ENCODE measurements at places on chromosomes 7 and 10.

DNA sequence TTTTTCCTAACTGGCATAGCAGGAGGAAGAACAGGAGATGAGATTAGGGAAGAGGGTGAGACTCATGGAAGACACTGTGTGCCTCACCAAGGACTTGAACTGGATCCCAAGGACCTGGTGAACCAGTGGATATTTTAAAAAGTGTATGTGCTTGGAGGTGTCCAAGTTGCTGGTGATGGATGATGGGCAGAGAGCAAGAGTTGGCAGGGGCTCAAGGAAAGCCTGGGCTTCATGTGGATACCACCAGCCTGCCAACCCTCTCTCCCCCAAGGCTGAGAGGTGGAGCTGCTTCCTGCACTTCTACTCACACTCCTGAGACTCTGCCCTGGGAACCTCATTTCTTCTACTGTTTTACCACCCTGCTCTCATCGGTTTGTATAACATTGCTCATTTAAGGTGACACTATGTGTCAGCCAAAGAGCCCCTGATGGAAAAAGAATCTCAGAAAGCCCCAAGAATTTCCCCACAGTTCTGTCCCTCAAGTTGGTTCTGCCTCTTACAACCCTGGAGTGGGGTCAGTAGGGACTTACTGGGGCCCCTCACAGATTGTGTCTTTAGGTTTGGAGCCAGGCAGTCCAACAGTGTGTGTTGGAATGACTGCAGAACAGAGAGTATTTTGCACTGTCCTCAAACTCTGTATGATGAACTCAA is 56.2 kb upstream of the PDCD4 start:
- no peak for DNase-seq

- peak; percentile 52 for DNase-seq
These were observed 1.0 kb upstream of the PLXDC2 start for GRCh38 chr10:19815036-19815730.

- peak; percentile 39 for DNase-seq
These were observed 7.0 kb downstream of the NAT16 start for GRCh38 chr7:101172854-101173751.

GRCh38 chr7:158125091-158125490 is 462.5 kb downstream of the PTPRN2 start:
- no peak for DNase-seq

GRCh38 chr7:39304668-39305405 is 261.4 kb upstream of the YAE1 start:
- DNase-seq = no peak

- DNase-seq = no peak
These were observed 116.8 kb downstream of the ABLIM1 start for GRCh38 chr10:114541081-114541796.

DNA sequence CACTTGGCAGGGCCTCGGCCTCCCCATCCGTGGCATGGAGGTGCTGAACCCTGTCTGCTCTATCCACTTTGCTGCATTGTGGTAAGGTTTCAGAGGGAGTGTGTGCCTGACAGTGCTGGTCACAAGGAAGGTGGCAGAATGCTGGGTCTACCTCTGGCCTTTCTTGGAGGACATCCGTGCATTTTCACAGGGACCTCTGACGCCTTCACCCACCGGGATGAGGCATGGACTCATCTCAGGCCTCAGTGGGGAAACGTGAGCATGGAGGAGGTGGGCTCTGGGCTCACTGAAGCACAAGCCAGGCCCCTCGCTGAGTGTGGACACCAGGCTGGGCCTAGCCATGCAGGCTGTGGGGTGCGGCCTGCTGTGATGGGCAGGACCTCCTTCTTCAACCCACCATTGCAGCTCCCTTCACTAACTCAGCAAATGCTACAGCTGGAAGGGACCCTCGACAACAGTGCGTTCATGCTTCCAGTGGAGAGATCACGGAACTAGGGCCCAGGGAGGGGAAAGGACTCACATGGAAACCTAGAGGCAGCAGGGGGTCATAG is 8.6 kb downstream of the TBATA start:
- DNase-seq = no peak

DNA sequence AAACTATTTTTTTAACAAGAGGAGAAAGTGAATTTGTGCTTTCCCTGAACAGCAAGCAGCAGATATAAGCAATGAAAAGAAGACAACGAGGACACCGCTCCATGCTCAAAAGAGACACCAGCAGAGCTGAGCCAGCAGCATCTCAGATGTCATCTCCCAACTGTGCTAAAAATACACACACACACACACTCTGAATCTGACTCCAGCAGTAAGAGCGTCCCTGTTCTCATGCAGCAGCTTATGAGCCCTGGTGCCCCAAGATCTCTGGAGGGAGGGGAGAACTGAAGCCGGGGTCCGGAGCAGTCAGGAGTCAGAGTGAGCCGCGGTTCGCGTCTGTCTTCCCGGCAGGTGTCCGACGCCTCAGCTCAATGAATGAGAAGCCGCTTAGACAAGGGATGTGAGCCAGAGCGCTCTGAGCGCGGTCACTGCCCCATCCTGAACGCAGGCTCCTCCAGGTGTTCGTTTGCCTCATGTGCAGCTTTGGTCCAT is 49.2 kb downstream of the SVIL start:
- no peak for DNase-seq

DNA sequence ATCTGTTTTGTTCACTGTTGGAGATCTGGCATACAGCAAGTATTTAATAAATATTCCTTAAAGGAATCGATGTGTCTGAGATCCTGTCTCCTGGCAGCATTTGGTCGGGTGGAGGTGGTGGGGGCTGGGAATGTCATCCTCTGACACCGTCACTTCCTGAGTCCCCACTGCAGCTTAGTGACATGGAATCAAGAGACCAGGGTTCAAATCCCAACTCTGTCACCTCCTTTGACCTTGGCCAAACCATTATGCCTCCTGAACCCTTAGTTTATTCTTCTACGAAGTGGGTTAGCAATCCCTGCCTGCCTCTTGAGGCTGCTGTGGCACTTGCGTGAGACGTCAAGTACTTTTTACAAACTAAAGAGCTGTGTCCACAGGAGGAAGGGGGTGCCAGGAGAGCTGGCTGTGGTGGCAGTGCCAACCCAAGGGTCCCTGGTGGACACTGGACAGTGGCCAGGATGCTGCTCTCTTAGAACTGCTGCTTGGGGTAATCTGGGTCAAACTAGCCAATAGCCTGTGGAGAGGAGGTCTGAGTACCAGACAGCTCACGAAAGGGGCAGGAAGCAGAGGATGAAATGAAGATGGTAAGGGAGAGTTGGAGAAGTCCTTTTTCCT is 8.0 kb upstream of the ZMIZ1 start:
- DNase-seq = no peak

DNA sequence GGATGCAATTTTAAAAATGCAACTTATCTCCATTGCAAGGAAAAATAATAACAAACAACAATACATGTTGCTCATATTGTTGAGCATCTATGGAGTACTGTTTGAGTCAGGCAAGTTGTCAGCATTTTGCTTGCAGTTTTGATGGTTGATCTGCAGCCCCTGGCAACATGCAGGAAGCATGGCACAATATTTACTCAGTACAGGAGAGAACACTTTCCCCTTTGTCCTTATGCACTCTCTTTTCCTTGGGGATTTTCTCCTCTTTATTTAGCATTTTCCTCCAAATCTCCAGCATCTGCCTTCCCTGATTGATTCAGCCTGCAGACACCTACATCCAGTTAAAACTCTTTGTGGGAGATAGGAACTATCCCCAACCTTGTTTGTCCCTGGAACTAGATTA is 620.5 kb upstream of the LRRN3 start:
- no peak for DNase-seq

GRCh38 chr10:49549640-49550346 is 10.9 kb upstream of the ERCC6 start:
- no peak for DNase-seq

Data from kidney glomerular epithelial cell (primary cell).